ENCODE measurements at places on chromosomes 1 and 21. TPM values are rescaled to one million over a fixed set of nuclear protein-coding genes. Genes with fewer than 3 reads are reported as not detected.

Gene ACTL8
- not detected for total RNA-seq

Gene TMIGD3
- total RNA-seq: not detected

Gene SPATA46
- not detected for total RNA-seq

Gene PLA2G5
- not detected for total RNA-seq

Gene ERG
- not detected for total RNA-seq

Gene DNASE2B
- not detected for total RNA-seq

Gene AGO1
- total RNA-seq: 31.6 TPM

Measured in activated naive CD4-positive, alpha-beta T cell treated with anti-CD3 and anti-CD28 coated beads, Interleukin-2, amount 50 U/mL, for 72 hours (primary cell).